ENCODE measurements at places on chromosomes 1 and 21. TPM values are rescaled to one million over a fixed set of nuclear protein-coding genes. Genes with fewer than 3 reads are reported as not detected.

- DNase-seq = peak; percentile 83
Measured at GRCh38 chr1:38834937-38835827, 24.4 kb downstream of the RRAGC start.

DNA sequence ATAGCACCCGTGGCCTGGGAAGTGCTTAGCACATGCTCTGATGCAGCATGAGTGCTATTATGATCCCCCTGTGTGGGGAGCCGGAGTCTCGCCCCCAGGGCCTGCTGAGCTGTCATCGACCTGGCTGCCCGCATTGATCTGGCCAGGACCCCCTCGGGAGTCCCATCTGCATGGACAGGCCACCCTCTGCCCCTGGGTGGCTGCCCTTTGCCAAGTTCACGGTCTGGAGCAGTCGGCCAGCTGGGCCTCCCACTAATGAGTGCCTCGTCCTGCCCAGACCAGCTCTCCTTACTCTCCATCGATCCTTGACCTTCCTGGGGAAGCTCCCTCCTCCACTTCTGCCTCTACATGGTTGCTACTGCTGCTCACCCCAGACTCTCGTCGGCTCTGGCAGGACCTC lies 121.8 kb upstream of the RUNX3 start:
- no peak for DNase-seq

GRCh38 chr1:27513528-27513927 lies 23.6 kb upstream of the WASF2 start:
- DNase-seq = no peak

DNA sequence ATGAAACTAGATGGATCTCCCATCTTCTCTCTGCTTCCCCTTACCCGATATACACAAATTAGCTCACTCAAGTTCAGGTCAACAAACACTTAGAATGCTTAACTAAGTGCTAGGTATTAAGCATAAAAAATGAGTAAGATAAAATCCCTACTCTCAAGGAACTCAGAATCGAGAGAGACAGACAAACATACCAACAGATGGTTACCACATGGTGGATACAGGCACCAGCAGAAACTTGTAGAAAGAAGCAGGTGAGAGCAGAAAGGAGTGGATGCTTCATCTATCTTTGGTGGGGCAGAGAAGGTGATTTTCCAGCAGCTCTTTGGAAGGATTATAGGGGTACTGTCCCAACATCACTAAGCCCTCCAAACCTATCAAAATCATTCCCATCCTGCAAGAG lies 32.2 kb downstream of the C8B start:
- no peak for DNase-seq

DNA sequence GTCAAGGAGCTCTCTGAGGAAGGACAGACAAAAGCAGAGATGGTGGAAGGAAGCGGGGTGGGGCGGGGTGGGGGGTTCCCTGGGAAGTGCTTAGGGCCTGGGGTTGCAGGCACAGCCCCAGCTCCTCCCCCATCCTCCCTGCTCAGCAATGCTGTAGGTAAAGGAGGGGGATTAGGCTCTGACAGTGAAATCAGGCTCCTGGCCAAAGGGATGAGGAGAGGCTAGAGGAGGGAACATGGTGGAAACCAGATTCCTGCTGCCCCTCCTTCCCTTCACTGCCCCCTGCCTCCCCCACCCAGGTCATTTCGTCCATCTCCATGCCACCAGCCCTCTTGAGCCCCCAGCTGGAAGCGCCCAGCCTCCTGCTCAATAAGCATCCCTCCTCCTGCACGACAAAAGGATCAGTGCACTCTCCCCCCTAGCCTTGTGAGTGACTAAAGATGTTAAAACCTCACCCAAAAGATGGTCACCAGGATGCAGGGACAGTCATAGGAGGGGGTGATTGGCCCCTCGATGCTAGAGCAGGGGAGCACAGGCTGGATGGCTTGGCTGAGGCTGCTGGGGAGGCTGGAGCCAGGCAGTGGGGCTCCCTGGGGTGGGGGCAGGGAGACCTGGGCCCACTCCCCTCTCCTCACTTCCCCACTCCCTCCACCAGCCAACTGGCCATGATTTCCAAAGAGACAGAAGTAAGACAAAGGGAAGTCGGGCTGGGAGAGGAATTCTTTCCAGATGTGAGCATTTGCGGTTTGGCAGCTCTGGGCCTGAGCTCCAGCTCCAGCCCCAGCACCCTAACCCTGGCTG lies 2.2 kb upstream of the CRABP2 start:
- DNase-seq = no peak

GRCh38 chr1:229065613-229066012 lies 205.3 kb upstream of the RAB4A start:
- no peak for DNase-seq

- DNase-seq = no peak
Measured at GRCh38 chr1:225658041-225658440, 5.1 kb upstream of the ENAH start.

- peak; percentile 60 for DNase-seq
Measured at GRCh38 chr1:94773931-94774422, 46.2 kb upstream of the SLC44A3 start.

DNA sequence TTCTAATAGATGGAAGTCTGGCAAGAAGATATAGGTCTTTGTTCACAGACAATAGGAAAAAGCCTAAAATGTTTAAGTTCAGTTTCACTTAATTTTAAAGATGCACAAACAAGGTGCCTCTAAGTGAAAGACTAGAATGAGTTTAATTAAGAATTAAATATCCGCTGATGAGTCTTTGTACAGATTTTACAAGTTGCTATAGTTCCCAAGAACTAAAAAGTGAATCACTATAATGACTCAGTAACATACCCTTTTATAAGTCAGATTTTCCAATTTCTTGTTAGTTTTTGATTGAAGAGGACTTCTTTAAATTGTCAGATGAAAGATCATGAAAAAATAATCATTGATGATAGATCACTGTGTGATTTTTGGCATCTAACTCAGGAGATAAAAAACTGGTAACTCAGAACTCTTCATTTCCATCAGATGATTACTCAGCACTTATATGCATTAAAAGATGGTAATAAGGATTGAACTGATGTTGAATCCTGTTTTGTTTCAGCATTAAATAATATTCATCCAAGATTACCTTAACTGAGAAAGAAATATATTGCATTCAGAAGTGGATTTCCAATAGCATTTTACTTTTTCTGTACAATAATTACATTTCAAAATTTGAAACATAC lies 59.0 kb upstream of the ST6GALNAC3 start:
- DNase-seq = no peak

GRCh38 chr21:40496116-40496515 lies 350.8 kb downstream of the DSCAM start:
- DNase-seq = no peak

GRCh38 chr1:39689635-39690034 lies 1.6 kb downstream of the HPCAL4 start:
- no peak for DNase-seq

- DNase-seq = peak; percentile 91
Measured at GRCh38 chr1:184116287-184116686, 64.8 kb downstream of the TSEN15 start.

DNA sequence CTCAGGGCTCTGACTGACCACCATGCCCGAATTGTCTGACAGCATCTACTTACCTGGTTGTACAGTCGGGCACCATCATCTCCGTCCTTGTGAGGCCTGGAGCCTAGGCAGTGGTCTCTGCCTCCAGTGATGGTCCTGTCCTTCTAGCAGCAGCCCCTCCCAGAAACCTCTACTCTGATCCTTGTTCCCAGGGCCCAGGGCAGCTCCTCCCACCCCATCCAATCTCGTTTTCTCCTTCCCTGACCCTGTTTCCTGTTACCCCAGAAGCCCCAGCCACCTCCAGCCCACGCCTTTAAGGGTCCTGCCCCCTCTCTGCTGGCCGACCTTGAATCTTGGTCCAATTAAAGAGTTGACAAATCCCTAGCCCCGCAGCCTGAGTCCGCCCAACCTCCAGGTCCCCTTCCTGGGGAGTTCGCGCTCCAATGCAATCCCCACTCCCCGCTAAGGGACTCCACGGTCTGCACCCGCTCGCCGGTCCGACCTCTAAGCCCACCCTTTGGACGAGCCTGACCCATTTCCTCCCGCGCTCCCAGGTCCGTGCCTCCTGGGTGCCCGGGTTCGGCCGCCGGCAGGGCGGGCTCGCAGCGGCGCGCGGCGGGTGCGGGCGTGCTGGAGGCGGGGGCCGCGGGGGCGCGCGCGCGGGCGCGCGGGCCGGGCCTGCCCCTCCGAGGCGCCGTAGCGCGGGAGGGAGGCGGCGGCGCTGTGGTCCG lies at the start of gene B4GALT2:
Gene B4GALT2, plus strand, starts transcription at position 660 of the 710 bp plus-strand sequence. CDS start 1,951 bp downstream, outside the sequence.
- DNase-seq = peak; percentile 33

DNA sequence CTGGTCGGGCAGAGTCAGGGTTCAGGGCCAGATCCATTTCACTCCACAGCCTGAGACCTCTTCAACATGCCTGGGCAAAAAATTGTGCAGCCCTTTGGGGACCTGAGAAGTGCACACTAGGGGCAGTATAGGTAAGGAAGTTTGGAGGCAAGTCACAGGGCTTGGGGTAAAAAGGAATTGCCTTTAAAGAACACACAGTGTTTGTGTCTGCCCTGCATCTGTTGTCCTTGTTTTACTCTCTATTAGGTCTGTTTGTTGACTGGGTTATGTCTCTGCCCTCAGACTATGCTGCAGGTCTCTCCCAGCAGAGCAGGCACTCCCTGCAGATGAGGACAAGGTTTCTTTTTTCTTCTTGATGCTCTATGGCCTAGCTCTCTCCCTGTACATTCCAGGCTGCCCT lies 22.0 kb downstream of the LDLRAD2 start:
- DNase-seq = no peak

The CD52 gene
- not detected for total RNA-seq

The LZIC gene
- 45.9 TPM for total RNA-seq

The WDR4 gene
- total RNA-seq = 8.7 TPM

The OR2AK2 gene
- total RNA-seq = not detected

The SHISAL2A gene
- not detected for total RNA-seq

The SLC35E2B gene
- 25.6 TPM for total RNA-seq

The DNASE2B gene
- total RNA-seq = not detected

The NHLH2 gene
- total RNA-seq = 1.3 TPM

The PTGFR gene
- 18.5 TPM for total RNA-seq

The OR14I1 gene
- not detected for total RNA-seq

The NR1I3 gene
- total RNA-seq = not detected

The RRAGC gene
- total RNA-seq = 22.3 TPM

The TMPRSS15 gene
- total RNA-seq = 0.05 TPM

The CELA3A gene
- 2.6 TPM for total RNA-seq

The RAP1GAP gene
- total RNA-seq = not detected

The OR2G6 gene
- not detected for total RNA-seq

Data from myocyte (in vitro differentiated cells).